ENCODE measurements at places on chromosomes 2 and 18. TPM values are rescaled to one million over a fixed set of nuclear protein-coding genes. Genes with fewer than 3 reads are reported as not detected.

PLEKHA3 gene
- polyA plus RNA-seq = 58.7 TPM

CYP26B1 gene
- polyA plus RNA-seq = 31.6 TPM

PLB1 gene
- 10.9 TPM for polyA plus RNA-seq

XDH gene
- 0.21 TPM for polyA plus RNA-seq

MTERF4 gene
- 37.3 TPM for polyA plus RNA-seq

ASB18 gene
- polyA plus RNA-seq = 0.67 TPM

CNTNAP5 gene
- 0.29 TPM for polyA plus RNA-seq

LAMA3 gene
- polyA plus RNA-seq = 11.9 TPM

FIGLA gene
- 0.69 TPM for polyA plus RNA-seq

Measured in testis (tissue), 5 donors.